ENCODE measurements at places on chromosomes 2 and 18. TPM values are rescaled to one million over a fixed set of nuclear protein-coding genes. Genes with fewer than 3 reads are reported as not detected.
A peak's percentile ranks its signal among the peaks of the same experiment; 100 is the strongest.

DNA sequence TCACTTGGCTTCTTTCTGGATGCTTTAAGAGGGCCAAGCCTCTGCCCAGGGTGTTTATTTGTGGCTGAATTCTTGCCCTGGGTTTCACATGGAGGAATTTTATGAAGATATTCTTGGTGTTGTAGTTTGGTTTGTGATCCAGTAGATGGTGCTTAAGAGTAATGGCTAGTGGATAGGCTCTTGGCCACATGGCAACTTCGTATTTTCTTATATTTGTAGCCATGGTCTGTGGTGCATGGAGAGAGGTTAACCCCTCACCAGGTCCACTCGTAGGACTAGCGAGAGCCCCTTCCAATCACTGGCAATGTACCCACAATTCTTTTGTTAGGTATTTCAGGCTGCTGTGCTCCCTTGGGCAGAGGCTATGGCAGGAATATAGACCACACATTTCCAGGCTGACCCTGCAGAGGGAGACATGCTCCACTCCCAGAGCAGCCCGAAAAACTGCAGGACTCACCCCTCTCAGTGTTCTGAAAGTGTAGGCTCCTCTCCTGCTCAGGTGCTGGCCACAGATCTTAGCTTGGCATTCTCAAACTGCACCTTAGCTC lies 582.1 kb upstream of the SETBP1 start:
- DNase-seq = no peak

- DNase-seq = no peak
These were observed 120.8 kb downstream of the GREB1L start for GRCh38 chr18:21362831-21363230.

DNA sequence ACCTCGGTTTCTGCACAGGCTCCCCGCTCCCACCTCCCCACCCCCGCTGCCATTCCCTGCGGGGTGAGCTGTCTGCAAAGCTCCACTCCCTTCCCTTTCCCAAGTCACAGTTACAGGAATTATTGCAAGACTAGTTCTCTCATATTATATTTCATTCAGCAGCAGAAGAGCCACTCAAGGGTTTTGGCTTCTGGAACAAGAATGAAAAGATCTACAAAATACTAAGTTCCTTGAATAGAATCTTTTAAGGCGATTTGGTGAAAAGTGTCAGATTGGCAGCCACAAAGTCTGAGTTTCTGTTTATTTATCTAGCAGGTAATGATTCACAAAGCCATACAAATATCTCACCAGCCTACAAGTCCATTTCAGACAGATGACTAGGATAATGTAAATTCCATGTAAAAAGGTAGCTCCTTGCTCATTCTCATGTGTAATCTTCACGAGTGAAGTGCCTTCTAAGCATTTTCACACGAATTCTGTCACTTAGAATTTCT lies 221.9 kb upstream of the RBBP8 start:
- DNase-seq = no peak

DNA sequence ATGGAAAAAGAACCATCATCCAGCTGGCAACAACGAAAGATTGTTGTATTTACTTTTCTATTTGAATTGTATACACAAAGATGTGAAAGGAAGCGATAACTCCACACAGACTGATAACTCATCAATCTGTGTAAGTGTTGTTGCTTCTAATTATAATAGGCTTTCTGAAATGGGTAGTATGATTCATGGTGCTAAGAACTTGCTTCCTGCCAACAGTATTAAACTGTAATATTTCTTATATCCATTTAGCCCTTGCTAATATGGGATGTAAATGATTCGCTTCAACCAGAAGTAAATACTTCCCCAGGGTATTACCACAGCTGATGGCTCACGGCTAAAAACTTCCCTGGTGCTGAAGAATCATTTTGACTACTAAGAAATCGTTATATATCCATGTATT lies 70.2 kb downstream of the TMEM163 start:
- no peak for DNase-seq

- DNase-seq = no peak
These were observed 118.2 kb upstream of the NOL4 start for GRCh38 chr18:34342960-34343359.

GRCh38 chr2:186903216-186903615 lies 54.2 kb upstream of the ZSWIM2 start:
- DNase-seq = peak; percentile 18

DNA sequence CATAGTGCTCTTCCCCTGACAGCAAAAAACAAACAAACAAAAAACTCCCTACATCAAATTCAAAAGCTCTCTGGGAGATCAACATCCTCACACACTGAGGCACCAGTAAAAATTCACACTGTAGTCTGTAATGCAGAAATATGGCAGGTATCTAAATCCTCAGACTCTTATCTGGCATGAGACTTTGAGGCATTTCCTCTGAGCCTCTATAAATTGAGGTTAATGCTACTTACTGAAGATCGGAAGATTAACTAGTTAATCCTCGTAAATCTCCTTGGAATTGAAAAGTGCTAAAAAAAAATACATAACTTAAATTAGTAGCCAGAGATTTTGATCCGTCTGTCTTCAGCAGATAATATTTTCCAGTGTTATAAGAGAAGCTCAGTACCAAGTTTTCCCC lies 65.0 kb downstream of the AP1S3 start:
- no peak for DNase-seq

The DNAH7 gene
- 2.0 TPM for total RNA-seq

The ANKRD30B gene
- 0.20 TPM for total RNA-seq

The SAG gene
- total RNA-seq = not detected

The EIPR1 gene
- total RNA-seq = 14.2 TPM

The CRYGC gene
- not detected for total RNA-seq

The NEU2 gene
- 1.4 TPM for total RNA-seq

All from skin of body (tissue), 3 donors.